Activated CD4-positive, alpha-beta T cell treated with anti-CD3 and anti-CD28 coated beads for 4 hours (primary cell): ENCODE measurements at places on chromosomes 3 and 15.

DNA sequence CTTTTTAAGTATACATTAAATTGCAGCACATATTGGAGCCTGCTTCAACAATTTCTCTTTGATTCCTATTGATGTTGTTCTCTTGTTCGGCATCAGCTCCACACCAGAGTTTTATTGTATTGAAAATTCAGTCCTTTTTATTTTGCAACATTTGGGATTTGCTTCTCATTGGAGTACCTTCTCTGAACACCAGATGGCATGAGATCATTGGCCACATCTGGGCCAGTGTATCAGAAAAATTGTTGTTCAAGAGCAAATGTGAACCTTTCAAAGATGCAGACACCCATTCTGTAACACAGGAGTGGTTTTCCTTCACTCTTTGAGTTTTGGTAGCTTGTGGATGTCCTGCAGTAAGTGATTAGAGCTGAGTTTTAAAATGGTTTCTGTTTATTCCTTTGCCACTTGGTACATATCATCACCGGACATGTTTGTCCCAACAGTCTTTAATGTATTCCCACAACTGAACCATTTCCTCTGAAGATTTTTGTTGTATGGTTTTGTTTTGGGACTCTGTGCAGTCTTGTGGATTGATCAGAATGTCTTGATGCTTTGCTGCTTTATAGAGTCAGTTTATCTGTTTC lies 96.1 kb downstream of the MCTP2 start:
- no peak for DNase-seq

- no peak for DNase-seq
Measured at GRCh38 chr15:26889298-26889898, 22.5 kb downstream of the GABRA5 start.

GRCh38 chr3:133928903-133929607 lies 33.4 kb upstream of the RAB6B start:
- no peak for DNase-seq

- no peak for DNase-seq
Measured at GRCh38 chr3:57226176-57226575, 1.4 kb upstream of the APPL1 start.

- DNase-seq = no peak
Measured at GRCh38 chr3:71524672-71525071, 58.9 kb downstream of the FOXP1 start.

DNA sequence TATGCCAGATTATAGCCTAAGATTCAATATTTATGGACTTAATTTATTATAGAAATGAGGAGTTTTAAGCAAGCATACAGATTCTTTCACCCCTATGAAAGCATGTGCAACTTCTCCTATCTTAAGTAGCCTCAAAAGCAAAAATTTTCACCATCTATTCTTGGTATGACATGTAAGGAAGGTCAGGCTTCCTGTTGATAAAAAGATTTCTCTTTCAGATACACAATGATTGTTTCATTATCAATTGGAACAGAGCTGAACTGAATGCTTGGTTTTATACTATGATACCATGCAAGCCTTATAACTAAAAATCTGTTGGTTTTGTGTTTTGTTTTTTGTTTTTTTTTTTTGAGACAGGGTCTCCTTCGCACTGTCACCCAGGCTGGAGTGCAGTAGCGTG lies 3.9 kb downstream of the GRK7 start:
- no peak for DNase-seq

DNA sequence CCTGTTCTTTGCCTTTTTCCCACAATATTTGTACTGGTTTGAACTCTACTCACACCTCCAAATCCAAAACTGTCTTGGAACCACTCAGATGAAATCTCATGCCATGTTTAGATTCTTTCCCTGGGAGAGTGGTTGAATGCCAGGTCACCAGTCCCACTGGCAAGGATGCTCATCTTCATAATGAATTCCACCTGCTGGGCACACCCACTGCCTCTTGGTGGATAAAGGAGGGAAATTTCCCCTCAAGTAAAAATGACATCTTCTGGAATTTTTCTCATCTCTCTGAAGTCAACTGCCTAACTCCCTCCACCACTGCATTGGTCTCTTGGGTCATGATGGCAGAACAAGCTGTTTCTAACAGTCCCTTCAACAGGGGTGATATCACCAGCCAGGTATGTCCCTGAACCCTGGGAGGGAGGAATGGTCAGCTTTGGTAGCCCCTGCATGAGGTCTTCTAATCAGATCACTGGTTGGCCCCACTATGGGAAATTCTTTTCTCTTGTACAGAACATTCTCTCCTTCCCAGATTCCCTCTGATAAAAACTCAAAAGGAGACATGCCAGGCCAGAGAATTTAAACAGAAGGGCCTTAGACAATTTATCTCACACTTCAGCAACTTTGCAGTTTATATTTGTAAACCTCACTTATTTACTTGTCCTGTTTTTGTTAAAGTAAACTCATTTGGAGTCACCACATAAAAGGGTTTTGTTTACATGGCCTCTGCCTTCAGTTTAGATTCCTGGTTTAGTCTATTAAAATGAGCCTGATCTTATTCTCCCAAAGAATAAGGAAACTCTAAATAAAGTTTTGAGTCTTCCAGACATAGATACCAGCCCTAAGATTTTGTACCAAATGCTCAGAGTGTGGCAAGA lies 143.4 kb downstream of the WNT5A start:
- no peak for DNase-seq

DNA sequence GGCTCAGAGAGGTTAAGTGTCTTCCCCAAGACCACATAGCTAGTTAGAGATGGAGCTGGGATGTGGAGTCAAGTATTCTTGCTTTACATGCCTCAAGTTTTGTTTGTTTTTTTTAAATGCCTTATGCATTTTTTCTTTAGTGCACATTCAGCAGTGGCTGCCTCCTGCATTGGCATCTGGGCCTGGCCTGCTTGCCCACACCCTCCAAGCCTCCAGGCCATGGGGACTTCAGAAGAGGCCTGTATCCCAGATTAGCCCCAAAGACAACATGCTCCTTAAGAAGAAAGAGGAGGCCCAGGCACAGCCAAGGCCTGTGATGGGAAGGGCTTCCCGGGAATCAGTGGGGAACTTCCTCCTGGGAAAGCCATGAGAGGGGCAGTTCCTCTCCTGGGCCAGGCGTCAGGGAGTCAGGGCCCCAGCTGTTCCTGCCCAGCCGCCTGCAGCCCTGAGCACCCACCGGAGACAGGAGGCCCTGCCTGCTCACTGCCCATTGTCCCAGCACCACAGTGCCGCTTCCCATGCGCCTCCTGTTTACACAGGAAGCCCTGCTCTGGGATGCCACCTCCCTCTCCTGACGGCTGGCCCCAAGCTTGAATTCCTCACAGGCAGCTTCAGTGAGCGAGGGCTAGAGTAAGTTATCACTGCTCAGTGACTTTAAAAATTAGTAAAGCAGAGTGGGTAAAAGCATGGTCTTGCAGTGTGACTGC lies 16.0 kb downstream of the FOXL2NB start:
- no peak for DNase-seq

- DNase-seq = no peak
Measured at GRCh38 chr3:66863205-66864111, 134.6 kb upstream of the KBTBD8 start.

DNA sequence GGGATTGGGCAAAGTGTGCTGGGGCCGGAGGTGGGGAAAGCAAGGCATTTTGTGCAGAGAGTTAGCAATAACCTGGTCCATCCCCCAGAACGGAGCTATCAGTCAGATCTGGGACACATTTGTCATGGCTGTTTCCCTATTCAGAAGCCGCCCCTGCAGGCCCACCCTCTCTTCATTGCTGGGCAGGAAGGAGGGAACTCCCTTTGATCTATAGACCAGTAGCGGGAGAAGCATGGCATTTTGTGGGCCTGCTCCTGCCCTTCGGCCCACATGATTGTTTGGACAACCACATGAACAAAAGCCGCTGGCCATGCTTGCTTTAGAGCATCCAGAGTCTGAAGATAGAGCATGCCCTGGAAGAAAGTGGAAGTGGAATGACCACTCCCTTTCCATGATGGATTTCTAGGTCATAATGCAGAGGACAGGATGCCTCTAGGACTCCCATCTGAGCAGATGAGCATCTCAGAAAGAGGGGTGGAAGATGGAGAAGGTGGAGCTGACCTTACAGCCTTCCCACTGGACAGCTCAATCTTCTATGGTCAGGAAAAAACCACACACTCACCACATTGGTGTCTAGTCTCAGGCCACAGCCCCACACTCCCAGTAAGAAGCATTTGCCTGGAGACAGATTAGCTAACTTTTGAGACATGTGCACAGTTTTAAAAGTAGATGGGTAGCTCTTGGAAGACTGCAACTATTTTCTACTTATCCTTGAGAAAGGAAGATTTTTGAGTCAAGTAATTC lies 11.9 kb upstream of the LRTM1 start:
- no peak for DNase-seq

GRCh38 chr3:159158213-159158612 lies 356.4 kb downstream of the MFSD1 start:
- no peak for DNase-seq

- no peak for DNase-seq
Measured at GRCh38 chr15:88912500-88912921, 668 bp downstream of the MFGE8 start.

DNA sequence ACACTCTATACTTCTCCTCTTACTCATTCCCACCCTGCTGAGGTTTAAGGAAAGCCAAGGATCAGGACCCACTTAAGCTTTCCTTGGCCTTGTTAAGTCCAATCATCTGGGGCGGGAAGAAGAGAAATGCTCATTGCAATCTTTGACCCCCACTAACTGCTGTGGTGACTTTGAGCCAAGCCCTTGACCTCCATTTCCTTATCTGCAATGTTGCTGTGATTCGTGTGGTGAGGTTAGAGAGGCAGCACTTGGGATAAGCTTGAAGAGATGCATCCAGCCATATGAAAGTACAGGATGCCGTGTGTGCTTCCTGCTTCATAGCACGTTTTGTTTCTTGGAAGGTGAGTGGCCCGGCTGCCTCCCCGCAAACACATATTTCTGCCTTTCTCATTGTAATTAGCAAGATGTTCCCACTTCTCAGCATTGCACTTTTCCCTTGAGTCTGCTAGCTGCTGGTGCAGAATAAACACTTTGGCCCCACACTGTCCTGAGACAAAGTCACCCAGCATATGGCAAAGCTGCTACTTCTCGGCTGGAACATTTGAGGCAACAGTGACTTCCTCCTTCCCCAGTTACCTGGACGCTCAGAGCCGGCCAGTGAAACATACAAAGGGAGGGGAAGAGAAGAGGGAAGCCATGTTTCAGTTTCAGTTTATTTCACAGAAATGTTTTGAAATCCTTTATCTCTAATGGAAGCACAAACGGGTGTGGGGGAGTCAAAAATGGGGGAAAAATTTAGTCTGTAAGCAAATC lies 10.5 kb upstream of the NUDT16 start:
- no peak for DNase-seq
